ENCODE measurements at places on chromosomes 1 and 21. TPM values are rescaled to one million over a fixed set of nuclear protein-coding genes. Genes with fewer than 3 reads are reported as not detected.

DNA sequence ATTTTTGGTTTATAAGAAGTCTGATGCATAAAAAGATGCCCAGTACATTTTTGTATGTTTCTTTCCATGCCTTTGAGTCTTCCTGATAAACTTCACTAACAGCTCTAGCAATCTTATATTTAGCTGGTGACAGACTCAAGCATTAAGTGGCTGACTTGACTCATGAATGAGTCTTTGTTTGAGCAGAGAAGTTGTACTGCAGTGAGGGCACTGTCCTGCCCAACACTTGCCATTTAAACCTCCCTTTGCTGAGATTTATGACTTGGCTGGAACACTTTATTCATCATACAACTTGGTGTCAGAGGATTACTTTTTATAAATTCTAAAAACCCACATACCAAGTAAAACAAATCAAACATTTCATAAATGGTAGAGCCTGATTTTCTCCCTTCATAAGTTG, 14.6 kb upstream of the CAMSAP2 start:
- no peak overlapping the region for H3K27ac ChIP-seq
- no peak overlapping the region for H3K4me3 ChIP-seq
- no peaks in the 10 kb centered on the region for H3K36me3 ChIP-seq
- H3K27me3 ChIP-seq, result no peaks in the 10 kb centered on the region

GUCA2B gene
- not detected for total RNA-seq

C1QB gene
- total RNA-seq, result not detected

- no peaks in the 10 kb centered on the region for H3K27me3 ChIP-seq
- H3K27ac ChIP-seq, result peak overlapping the region; percentile 92
- no peaks in the 10 kb centered on the region for H3K36me3 ChIP-seq
- peaks cover 36% of the 10 kb centered on the region for H3K4me1 ChIP-seq
- H3K4me3 ChIP-seq, result no peak overlapping the region
Measured at GRCh38 chr1:219302697-219303096, 129.0 kb downstream of the LYPLAL1 start.

DNA sequence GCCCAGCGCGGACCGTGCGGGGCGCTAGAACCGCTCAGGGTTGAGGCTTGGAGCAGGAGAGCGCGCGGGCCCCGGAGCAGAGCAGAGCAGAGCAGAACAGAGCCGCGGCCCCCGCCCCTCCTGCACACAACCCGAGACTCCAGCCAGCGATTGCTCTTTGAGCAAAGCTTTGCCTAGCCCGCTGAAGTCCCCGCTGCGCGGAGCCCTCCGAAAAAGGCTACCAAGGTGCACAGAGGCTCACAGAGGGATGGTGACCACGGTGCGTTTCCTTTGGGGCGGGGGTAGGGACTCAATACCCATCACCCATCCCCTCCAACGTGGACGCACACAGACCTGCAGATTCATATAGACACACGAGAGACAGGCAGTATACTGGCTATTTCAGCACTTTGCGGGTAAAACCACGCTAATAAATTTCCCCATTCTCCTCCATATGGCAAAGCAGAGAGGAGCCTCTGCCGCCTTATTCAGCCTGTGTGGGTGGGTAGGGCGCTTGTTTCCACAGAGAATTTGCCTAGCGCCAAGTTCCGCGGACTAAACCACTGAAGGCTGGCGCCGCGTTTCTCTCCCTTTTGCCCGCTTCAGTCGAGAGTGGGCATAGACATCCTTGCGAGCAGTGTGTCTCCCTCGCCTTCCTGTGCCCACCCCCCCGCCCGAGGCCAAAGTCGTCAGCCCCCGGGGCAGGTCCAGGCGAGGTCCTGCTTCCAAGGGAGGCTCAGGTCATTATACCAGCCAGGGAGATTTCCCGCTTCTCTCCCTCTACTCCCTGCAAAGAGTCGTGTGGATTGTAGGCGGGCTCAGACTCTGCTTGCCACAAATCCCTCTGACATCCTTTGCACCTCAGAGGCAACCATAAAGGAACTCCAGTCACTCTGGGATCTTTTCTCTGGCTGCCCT, 8.5 kb downstream of the HLX start:
- DNase-seq, result no peak
- no peaks in the 10 kb centered on the region for H3K36me3 ChIP-seq
- H3K27ac ChIP-seq, result no peak overlapping the region
- H3K4me1 ChIP-seq, result peaks cover 3% of the 10 kb centered on the region

DNA sequence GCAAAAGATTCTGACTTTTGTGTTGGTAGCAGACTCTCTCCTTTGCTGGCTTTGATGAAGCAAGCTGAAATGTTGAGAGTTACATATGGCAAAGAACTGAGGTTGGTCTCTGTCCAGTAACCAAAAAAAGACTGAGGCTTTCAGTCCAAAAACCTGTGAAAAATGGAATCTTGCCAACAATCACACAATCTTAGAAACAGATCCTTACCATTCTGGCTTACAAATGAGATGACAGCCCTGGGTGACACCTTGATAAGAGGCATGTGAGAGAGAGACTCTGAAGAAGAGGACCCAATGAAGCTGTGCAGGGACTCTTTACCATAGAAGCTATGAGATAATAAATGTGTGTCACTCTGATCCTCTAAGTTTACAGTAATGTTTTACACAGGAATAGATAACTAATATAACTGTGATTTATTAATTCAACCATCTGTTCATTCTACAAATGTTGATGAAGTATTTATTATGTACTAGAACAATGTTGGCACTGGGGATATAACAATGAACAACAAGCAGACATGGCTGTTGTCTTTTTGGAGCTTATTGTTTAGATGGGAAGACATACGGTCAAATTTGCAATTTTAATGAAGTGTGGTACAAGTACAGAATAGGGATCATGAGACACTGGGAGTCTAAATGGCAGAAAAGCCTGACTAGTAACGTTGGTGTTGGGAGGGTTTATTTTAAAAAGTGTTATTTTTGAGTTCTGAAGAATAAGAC, 251.0 kb downstream of the OLFM3 start:
- no peak overlapping the region for H3K4me3 ChIP-seq
- H3K27ac ChIP-seq, result no peak overlapping the region
- DNase-seq, result no peak

DNA sequence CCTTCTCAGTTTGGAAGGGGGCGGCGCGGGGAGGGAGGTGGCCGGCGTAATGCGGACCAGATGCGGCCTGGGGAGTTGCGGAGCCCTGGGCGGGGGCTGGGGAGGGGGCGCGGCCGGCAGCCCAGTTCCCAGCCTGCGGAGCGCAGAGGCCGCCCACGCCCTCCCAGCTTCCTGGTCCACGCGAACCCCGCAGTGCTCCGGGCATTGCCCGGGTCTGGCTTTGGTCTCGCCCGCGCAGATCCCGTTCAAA, 695 bp downstream of the DMBX1 start:
- no peaks in the 10 kb centered on the region for H3K36me3 ChIP-seq
- no peak overlapping the region for H3K27ac ChIP-seq
- H3K27me3 ChIP-seq, result peaks cover 92% of the 10 kb centered on the region
- no peak overlapping the region for H3K4me3 ChIP-seq
- peaks cover 5% of the 10 kb centered on the region for H3K4me1 ChIP-seq
- no peak for DNase-seq

TTC39A gene
- 1.4 TPM for total RNA-seq

DNA sequence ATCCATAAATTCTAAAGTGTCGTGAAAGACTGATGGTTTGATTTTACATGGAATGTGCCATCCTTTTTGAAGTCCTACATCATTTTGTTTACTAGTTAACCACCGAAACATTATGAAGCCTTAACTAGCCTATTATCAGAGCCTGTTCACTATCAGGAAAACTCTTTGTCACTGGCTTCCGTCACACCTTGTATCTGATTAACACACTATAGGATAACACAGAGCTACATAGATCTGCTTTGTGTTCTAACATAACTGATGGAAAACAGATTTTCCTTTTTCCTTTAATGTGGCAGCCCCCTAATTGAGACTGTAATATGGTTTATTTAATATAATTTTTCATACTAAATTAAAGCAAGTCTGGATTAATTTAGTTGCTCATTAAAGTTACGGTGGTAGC, 74.5 kb upstream of the SCYL3 start:
- no peaks in the 10 kb centered on the region for H3K36me3 ChIP-seq
- H3K27ac ChIP-seq, result no peak overlapping the region
- H3K27me3 ChIP-seq, result no peaks in the 10 kb centered on the region
- H3K4me1 ChIP-seq, result no peaks in the 10 kb centered on the region
- H3K4me3 ChIP-seq, result no peak overlapping the region

DNA sequence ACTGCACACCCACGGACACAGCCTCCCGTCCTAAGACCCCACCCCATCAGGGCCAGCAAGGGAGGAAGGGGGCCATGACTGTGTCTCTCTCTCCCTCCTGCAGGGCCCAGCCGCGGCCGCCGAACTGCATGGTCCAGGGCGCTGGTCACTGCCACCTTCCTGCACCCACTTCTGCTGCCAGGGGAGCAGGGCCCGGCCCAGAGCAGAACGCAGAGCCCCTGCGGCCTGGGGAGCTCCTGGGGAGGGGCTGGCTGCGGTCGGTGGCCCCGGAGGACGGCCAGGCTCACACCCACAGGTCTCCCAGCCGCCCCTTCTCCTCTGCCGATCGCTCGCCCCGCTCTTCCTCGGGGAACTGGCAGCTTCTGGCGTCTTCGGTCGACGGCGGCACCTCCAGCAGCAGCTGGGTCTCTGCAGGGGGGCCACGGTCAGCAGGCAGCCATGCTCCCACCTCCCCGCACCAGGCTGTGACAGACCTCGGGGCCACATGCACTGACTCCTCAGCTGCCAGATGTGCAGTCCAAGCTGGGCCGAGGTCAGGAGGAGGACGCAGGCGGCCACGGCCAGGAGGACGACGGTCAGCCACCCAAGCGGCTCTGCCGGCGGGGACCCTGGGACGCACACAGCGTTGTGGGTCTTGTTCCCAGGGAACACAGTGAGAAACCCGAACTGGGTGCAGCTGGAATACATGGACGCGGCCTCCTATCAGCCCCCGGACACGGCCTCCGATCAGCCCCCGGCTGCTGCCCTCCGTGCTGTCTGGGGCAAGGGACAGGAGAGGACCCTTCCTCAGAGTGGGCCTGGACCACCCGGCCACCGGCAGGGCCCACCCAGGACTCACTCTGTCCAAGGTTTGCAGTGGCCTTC, 2.6 kb downstream of the TNFRSF18 start:
- peaks cover 22% of the 10 kb centered on the region for H3K4me1 ChIP-seq
- DNase-seq, result no peak
- no peak overlapping the region for H3K4me3 ChIP-seq
- peaks cover 3% of the 10 kb centered on the region for H3K27me3 ChIP-seq
- H3K27ac ChIP-seq, result no peak overlapping the region
- no peaks in the 10 kb centered on the region for H3K36me3 ChIP-seq

AMPD1 gene
- not detected for total RNA-seq

KLHDC7A gene
- 0.17 TPM for total RNA-seq

OPTC gene
- not detected for total RNA-seq

- H3K27ac ChIP-seq, result no peak overlapping the region
- peaks cover 11% of the 10 kb centered on the region for H3K27me3 ChIP-seq
- DNase-seq, result no peak
- H3K4me3 ChIP-seq, result no peak overlapping the region
- H3K36me3 ChIP-seq, result no peaks in the 10 kb centered on the region
- no peaks in the 10 kb centered on the region for H3K4me1 ChIP-seq
Measured at GRCh38 chr1:162168261-162168660, 98.8 kb downstream of the NOS1AP start.

DNA sequence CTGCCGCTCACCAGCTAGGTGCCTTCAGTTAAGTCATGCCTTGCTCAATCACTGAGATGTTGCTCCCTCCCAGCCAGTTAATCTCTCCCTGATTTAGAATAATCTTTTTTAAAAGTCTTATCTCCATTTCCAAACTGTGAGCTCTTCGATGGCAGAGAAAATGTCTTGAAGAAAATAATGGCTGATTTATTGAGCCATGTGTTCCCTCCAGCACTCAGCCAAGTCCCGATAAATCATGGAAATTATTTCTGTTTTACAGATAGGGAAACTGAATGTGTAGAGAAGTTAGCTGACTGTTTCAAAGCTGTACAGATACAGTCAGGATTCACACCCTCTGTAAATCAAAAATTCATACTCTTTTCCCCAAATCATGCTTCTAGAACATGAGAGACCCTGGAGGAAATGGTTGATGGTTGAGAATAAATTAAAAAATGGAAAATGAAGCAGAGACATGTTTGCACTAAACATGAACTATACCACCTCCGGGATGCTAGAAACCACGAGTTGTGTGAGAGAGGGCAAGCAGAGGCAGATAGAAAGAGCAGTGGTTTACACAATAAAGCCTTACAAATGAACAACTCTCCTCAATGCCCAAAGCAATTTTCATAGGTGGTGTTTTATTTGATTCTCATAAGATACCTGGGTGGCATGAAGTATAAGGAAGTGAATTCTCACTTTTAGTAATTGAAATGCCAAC, 376.4 kb downstream of the PLPP3 start:
- no peaks in the 10 kb centered on the region for H3K36me3 ChIP-seq
- H3K27ac ChIP-seq, result no peak overlapping the region
- DNase-seq, result no peak
- no peaks in the 10 kb centered on the region for H3K27me3 ChIP-seq
- no peaks in the 10 kb centered on the region for H3K4me1 ChIP-seq

DNA sequence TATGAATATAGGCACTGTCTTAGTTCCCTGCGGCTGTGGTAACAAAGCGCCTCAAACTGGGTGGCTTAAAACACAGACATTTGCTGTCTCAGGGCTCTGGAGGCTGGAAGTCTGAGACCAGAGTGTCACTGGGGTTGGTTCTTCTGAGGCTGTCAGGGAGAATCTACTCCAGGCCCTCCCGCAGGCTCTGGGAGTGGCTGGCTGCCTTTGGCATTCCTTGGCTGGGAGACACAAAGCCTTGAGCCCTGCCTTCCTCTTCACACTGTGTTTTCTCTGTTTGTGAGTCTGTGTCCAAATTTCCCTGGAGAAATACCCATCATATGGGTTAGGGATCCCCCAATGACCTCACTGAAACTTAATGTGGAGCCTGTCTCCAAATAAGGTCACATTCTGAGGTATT, 38.5 kb downstream of the B3GALT5 start:
- H3K27ac ChIP-seq, result no peak overlapping the region
- no peak overlapping the region for H3K4me3 ChIP-seq
- H3K4me1 ChIP-seq, result peaks cover 15% of the 10 kb centered on the region
- H3K36me3 ChIP-seq, result no peaks in the 10 kb centered on the region

- no peak for DNase-seq
Measured at GRCh38 chr21:41692185-41692565, 74.7 kb downstream of the RIPK4 start.

DNA sequence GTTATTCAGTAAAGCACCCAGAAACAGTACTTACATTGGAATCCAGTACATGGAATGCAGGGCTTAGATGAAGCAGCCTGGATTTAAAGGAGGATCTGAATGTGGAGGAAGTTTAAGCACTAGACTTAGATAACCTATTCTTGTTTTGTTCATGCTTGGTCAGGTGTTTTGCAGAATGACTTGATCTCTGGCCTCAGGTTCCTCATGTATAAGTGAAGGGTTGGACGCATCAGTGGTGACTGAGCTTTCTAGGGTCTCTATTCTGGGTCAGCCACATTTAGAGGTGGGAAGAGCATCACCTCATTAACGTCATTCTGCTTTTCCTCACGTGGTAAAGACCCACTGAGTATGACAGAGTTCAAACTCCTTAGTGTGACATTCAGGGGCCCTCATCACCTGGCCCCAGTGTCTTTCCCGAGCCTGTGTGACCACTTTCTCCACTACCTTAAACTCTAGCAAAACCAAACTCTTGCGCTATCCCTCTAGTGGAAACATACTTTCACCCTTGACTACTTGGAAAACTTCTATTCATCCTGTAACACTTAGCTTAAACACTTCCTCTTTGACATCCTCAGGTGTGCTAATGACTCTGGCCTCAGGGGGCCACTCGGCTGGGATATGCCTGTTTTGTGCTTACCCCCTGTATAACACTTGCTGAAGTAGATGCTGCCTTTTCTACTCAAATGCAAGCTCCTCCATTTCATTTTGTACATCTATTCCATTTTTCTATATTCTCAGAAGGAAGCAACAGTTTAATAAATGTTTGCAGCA, 871 bp upstream of the ERICH3 start:
- H3K4me3 ChIP-seq, result no peak overlapping the region
- DNase-seq, result no peak
- no peak overlapping the region for H3K27ac ChIP-seq
- no peaks in the 10 kb centered on the region for H3K36me3 ChIP-seq
